Stimulated activated CD4-positive, alpha-beta T cell treated with anti-CD3 and anti-CD28 coated beads, Interleukin-15, amount 100 ng/mL, for 48 hours (primary cell): ENCODE measurements at places on chromosomes 3 and 15.
A peak's percentile ranks its signal among the peaks of the same experiment; 100 is the strongest.

DNA sequence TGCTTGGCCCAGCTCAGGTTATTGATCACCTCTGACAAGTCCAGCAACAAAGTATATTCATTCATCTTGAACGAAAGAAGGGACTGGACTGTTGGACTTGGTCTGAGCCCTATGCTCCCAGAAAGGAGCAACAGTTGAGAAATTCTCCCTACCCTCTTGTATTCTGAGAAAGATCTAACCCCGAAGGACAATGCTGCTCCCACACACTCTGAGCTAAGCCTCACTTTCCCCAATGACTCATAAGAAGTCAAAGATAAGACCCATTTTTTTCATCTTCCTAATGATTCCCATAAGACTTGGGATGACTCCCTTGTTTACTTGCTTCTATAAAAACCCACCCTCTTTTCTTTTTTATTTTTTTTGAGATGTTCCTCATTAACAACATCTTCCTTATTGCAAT is 549.4 kb upstream of the MDFIC2 start:
- no peak for DNase-seq

- DNase-seq = no peak
Measured at GRCh38 chr3:114794894-114795630, 352.0 kb downstream of the ZBTB20 start.

GRCh38 chr15:78201281-78202190 is 32.8 kb downstream of the ACSBG1 start:
- no peak for DNase-seq

GRCh38 chr15:75112848-75113492 is 88.7 kb upstream of the C15orf39 start:
- no peak for DNase-seq

- peak; percentile 58 for DNase-seq
Measured at GRCh38 chr15:101641129-101641764, 10.9 kb downstream of the TM2D3 start.

DNA sequence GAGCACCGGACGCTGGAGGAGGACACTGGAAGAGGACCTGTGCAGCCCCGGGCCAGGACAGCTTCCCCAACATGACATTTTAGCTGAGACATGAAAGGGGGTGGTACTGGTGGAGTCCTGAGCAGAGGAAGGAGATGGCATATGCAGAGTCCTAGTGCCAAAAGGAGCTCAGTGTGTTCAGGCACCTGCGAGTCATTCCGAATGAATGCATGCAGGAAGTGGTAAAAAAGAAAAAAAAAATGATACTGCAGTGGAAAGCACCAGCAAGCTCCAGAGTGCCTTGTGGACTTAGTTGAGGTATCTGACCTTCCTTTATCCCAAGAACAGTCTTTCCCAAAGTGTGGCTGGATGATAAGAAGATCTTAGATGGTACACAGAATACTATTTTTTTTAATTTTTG is 6.6 kb upstream of the ZNF148 start:
- no peak for DNase-seq

- no peak for DNase-seq
Measured at GRCh38 chr15:67303490-67304363, 49.1 kb downstream of the IQCH start.

DNA sequence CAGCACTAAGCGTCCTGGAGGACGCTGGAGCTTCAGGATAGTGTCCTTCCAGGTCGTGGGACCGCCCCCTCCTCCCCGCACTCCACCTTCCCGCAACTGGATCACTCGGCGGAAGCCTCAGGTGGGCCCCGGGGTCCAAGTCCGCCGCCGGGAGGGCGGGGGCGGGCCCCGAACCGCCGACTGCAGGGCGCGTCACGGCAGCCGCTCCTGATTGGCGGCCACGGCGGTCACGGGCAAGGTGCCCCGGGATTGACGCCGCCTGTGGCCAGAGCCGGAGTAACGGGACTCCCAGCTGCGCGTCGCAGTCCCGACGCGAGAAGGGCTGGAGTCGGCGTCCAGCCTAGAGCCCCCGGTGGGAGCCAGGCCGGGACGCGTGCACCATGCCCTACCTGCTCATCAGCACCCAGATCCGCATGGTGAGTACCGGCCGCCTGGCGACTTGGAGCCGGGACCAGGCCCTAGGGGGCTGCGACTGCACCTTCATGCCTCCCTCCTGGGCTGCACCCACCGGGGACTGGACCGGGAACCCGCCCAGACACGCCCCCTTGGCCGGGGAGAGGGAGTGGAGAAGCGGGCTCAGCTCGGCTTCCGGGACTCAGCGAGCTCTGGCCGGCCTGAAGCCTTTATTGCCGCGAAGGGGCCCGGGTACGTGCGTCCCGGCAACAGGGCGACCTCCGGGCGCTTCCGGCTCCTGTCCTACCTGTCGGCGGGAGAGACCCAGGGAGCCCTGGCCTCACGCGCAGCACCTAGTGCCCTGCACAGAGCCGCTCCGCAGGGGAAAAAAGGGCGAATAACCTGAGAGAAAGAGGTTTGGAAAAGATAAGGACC is at the start of gene GCHFR:
TSS of gene GCHFR (plus strand) at position 268 of the 828 bp plus-strand sequence. CDS start at position 381, 113 bp downstream.
- peak; percentile 60 for DNase-seq

DNA sequence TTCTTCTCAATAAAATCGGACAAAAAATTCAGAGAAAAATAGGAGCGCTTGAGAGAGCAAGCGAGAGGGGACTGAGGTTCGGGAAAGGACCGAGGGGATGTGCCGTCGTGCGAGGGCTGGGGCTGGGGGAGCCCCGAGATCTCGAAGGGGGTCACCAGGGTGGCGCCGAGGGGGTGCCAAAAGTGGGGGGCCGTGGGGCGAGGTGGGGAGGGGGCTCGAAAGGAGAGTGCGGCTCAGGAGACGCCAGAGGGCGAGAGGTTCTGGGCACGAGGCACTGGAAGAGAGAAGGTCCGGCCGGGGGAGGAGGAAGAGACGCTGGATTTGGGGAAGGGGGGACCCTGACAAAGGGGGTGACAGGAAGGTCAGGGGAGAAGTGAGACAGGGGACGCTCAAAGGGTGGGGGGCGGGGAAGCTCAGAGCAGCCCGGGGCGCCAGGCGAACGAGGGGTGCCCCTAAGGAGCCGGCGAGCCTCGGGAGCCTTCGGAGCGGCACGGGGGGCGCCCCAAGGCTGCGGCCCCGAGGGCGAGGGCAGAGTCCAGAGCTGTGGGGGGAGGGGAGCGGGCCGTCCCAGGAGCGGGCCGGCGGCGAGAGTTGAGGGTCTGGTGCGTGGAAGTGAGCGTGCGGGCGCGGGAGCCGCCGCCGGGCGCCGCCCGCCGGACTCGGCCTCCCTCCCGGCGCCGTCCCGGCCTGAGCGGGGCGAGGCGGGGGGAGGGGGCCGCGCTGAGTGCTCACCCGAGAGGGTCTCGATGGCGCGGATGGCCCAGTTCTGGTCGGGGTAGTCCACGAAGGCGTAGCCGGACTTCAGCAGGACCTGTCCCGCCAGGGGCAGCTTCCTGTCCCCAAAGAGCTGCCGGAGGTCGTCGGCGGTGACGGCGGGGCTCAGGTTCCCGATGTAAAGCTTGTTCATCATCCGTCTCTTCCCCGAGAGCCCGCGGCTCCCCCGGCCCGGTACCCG is 514 bp downstream of the IGF2BP2 start:
- no peak for DNase-seq

DNA sequence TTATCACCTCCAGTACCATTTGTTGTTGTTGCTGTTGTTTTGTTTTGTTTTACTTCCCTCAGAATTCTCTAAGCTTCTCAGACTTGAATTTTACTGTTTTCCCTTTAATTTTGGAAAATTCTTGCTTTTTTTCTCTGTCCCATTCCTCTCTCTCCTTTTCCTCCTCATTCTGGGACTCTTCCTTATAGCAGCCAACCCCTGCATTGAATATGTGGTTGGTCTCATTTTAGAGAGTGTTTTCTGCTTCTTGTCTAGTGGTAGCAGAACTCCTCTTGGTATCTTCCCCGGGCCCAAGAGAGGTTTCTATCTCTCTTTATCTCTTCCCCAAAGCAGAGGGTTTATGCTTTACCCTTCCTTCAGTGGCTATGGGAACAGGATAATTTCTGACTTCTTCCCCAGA is 113.6 kb downstream of the SPATA16 start:
- DNase-seq = no peak

DNA sequence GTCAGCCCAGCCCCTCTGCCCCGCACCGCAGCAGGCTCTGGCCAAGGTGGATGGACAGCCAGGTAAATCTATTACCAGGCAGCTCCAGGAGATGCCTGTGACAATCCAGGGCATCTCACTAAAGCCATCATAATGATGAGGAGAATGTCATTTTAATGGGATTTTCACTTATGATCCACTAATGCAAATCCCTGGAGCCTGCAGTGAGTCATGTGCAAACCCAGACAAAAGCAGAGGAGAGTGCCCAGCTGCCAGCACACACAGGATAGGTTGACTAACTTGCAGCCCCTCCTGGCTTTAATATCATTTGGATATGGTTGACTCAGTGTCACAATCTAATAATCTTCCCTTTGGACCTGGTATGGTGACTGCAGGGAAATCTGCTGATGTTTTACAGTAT is 206.9 kb upstream of the TRIM42 start:
- DNase-seq = no peak

GRCh38 chr3:22159004-22159695 is 408.1 kb upstream of the ZNF385D start:
- no peak for DNase-seq

- DNase-seq = no peak
Measured at GRCh38 chr3:176395240-176395639, 802.0 kb downstream of the TBL1XR1 start.

- DNase-seq = peak; percentile 20
Measured at GRCh38 chr15:94287794-94288246, 56.5 kb downstream of the MCTP2 start.

GRCh38 chr3:78249294-78249693 is 1209.4 kb downstream of the ROBO2 start:
- no peak for DNase-seq

GRCh38 chr3:185851959-185852358 is 27.1 kb upstream of the IGF2BP2 start:
- DNase-seq = no peak

GRCh38 chr3:186628756-186629155 is 11.4 kb upstream of the FETUB start:
- no peak for DNase-seq

- no peak for DNase-seq
Measured at GRCh38 chr15:79965846-79966630, 5.0 kb downstream of the BCL2A1 start.

- no peak for DNase-seq
Measured at GRCh38 chr3:163368168-163368567, 1710.1 kb downstream of the SI start.

DNA sequence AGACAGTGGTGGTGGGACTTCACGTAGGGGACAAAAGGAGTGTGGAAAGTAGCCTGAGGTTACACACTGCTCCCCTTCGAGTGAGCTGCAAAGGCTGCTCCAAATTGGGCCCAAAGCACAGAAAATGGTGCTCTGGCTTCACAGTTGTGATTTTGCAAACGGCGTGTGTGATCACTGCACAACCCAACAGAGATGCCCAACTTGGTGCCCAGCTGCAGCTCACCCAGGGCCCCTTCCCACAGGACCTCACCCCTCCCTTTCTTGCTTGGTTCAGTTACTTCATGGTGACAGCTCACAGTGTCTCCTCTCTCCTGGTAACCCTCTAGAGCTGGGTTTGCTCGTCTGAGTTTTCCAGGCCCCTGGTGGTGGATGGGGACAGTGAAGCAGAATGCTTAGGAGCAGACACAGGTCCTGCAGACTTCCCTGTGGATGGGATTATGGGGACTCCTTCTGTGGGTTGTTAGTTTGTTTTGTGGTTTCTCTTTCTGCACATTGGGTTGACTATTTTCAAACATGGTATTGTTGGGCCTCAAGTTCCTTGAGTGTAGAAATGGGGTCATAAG is 98.3 kb downstream of the TOP2B start:
- DNase-seq = no peak

- DNase-seq = no peak
Measured at GRCh38 chr15:28191832-28192231, 92.7 kb upstream of the OCA2 start.

GRCh38 chr3:171358881-171359198 is 101.4 kb downstream of the TNIK start:
- no peak for DNase-seq

- DNase-seq = no peak
Measured at GRCh38 chr15:85361323-85361722, 19.1 kb upstream of the AKAP13 start.

DNA sequence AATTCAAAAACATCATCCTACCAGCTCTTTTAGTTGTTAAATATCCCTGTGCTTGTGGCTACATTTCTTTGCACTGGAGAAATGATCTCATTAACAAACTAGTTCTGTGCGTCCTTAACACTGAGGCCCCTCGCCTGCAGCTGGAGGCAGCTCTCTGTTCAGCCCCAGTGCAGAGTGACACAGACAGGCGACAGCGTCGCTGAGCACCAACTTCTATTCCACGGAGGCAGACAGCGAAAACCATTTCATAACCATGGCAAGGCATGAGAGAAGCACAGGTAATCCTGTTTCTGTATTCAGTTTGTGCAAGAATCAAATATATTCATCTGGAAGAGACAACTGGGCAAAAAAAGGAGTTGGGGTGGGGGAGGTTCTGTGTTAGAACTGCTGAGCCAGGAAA is 530.7 kb downstream of the ZIC1 start:
- DNase-seq = no peak

DNA sequence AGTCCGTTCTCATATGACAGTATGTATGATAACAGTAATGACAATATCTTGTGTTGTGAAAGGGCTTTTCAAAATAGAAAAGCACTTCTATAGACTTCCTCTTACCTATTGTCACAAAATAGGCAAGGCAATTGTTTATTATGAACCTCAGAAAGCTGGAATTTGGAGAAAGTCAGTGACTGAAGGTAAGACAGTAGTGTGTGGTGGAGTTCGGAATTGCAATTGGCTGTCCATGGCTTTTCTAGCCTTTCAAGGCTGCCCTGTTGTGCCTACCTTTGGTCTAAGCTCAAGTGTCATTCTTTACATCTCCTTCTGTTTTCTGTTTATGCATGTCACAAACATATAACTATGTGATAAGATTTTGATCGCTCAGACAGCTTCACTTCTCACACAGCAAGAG is 219.3 kb upstream of the NR2E3 start:
- no peak for DNase-seq

- no peak for DNase-seq
Measured at GRCh38 chr15:89680282-89680873, 1.2 kb upstream of the PLIN1 start.

DNA sequence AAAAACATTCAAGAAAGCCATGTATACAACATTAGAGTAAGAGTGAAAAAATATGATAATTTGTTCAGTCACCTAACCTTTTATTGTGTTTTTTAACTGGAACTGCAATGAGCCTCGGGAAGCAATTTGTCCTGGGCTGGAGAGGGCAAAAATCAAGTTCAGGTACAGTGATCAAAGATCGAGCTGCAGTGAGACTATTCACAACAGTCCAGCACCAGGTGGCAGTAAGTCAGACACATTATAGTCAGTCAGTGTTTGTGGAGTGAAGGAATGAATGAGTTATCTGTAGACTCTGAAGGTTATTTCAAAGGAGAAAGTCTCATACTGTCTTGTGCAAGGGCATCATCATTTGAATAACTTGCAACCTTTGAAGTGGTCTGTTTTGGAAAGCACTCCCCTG is 116.6 kb downstream of the CHDH start:
- no peak for DNase-seq

GRCh38 chr15:51718219-51718618 is 19.2 kb downstream of the LYSMD2 start:
- DNase-seq = no peak

DNA sequence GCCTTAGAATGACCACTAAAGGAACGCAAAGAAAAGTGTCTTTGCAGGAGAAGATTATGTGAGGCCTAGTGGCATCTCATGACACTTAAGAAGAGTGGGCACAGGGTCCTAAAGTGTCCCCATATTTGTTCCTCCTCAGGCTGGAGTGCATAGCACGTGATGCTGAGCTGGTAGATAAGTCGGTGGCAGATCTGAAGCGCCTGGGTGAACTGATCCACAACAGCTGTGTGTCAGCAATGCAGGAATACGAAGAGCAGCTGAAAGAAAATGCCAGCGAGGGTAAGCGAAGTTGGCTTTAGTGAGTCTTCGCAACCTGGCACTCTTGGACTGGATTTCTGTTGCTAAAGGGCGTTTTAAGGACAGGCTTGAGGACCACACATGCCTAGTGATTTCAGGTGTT is 92.6 kb downstream of the CHD2 start:
- DNase-seq = no peak
